ENCODE measurements at places on chromosomes 4 and X.

GRCh38 chr4:100869276-100869675 lies 351.5 kb upstream of the EMCN start:
- no peak for DNase-seq

DNA sequence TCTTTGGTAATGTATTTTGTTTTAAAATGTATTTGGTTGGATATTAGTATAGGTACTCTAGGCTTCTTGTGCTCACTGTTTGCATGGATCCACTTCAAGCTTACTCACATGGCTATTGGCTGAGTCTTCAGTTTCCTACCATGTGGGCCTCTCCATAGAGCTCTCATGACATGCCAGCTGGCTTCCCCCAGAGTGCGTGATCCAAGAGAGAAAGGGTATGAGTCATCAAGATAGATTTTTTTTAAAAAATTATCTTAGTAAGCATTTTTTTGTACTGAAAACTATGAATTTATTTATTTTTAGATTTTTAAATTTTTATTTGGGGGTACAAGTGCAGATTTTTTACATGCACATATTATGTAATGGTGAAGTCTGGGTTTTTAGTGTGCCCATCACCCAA lies 219.1 kb upstream of the AMOT start:
- no peak for DNase-seq

- no peak for DNase-seq
These were observed 314.7 kb downstream of the PDGFC start for GRCh38 chr4:156656896-156657295.

DNA sequence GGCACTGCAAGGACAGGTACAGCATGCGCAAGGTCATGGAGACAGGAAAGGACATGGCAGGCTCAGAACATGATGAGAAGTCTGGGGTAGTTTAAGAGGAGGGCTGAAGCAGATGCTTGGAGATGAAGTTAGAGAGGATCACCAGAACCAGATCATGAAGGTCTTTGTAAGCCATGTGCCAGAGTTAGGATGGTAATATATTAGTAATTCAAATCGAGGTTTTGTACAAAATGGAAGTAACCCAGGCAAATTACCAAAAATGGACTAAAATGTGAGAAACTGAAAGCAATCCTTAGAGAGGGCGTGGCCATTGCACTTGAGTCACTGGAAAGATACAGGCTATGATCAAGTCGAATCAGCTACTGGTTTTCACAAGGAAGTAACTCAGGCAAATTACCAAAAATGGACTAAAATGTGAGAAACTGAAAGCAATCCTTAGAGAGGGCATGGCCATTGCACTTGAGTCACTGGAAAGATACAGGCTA lies 13.5 kb downstream of the RXFP1 start:
- peak; percentile 25 for DNase-seq

- peak; percentile 10 for DNase-seq
These were observed 26.5 kb downstream of the ELF4 start for GRCh38 chrX:130083656-130084382.

DNA sequence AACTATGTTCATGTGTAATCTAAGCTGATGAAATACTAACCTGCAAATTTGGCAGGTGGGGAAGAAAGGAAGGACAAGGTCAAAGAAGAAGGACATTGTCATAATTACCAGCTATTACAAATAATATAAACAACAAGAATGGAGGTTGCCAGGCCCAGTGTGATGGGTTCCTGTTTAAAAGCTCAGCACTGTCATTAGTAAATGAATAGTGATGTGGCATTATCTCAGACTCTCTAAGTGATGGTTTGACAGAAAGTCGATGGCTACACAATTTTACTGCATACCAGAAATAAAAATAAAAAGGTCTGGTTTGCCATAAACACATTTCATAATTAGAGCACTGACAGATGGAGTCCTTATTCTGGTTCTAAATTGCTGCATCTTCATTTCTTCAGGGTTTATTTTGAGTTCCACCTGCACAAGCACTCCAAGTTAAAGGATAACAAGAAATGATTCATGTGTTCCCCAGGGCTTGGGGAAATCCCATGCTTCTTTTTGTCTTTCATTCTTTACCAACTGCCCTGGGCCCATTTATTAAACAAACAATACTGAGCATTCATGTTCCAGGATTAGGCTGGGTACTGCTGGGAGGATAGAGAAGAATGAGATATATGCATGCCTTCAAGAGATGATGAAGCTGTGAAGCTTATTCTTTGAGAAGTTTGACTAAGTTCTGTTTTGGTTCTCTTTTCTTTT lies 367.8 kb upstream of the RASGEF1B start:
- no peak for DNase-seq

DNA sequence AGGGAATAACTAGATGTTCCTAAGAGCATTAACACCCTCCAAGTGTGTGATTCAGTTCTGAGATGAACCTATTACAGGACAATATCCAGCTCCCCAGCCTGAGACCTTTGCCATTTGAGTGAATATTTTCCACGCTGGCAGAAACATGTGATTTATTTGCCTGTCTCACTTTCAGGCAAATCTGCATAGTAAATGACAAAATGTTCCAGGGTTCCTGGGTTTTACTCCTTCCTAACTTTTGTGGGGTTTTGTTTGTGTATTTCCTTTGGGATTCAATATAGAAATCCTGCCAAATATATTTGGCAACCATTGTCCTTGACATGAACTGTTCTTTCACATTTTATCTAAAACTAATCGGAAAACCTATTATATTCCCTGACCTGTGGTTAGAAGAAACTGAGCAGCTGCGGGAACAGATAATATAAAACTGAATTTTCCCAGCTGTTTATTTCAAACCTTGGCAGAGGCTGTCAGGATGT lies 12.5 kb downstream of the F8 start:
- no peak for DNase-seq

GRCh38 chr4:2069161-2069971 lies 10.2 kb downstream of the NAT8L start:
- DNase-seq: no peak

DNA sequence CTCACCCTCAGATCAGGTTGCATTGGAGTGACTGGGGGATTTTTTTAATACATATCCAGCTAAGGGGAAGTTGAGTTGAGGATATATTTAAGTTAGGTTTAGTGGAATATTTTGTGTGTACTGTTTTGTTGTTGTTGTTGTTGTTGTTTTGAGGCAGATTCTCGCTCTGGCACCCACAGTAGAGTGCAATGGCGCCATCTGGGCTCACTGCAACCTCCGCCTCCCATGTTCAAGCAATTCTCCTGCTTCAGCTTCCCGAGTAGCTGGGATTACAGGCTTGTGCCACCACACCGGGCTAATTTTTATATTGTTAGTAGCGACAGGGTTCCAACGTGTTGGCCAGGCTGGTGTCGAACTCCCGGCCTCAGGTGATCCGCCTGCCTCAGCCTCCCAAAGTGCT lies 38.6 kb upstream of the ATP6AP2 start:
- DNase-seq: no peak

DNA sequence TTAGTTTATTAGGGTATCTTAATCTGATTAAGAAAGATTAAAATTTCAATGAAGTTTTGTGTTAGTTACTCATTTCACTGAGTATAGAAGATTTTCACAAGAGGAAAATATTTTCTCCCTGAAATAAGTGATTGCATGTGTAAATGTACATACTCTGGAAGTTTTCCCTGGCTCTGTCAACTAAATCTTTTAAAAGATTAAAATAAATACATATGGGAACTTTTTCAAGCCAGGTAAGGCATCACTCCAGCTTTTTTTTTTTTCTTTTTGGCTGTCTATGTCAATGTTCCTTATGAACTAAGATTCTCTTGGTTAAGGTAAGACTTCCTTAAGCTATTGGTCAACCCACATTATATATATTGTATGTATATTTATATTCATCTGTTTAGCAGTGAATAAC lies 117.6 kb downstream of the CBR4 start:
- DNase-seq: no peak

- no peak for DNase-seq
These were observed 12.7 kb downstream of the PTPN13 start for GRCh38 chr4:86606809-86607208.

- no peak for DNase-seq
These were observed 38.6 kb upstream of the NAP1L5 start for GRCh38 chr4:88736264-88736663.

DNA sequence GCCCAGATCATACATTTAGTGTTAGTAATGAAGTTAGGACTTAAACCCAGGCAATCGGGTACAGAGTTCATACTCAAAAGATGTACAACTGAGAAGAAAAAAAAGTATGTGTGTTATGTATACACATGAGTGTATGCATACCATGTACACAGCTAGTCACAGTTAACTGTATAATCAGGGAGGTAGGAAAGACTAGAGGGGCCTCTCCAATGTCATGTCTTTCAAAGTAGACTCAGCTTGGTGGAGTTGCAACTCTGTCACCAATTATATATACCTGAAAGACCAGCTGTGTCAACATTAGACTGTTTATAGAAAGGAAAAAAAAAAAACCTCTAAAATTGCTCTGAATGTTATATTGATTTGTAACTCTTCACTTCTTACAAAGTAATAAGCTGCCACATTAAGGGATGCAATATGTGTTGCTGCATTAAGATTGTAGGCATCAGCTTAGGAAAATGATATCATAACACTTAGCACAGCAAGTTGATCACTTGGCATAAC lies 167.5 kb downstream of the DCTD start:
- no peak for DNase-seq

DNA sequence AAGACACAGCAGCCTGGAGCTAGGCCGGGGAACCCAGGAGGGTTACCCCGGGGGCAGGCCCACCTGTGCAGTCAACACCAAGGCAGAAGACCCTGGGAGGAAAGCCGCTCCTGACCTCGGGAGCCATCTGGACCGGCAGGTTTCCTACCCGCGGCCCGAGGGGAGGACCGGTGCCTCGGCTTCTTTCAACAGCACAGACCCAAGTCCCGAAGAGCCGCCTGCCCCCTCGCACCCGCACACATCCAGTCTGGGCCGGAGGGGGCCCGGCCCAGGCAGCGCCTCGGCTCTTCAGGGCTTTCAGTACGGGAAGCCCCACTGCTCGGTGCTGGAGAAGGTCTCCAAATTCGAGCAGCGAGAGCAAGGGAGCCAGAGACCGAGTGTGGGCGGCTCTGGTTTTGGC lies 157.8 kb downstream of the SOWAHB start:
- no peak for DNase-seq

- DNase-seq: no peak
These were observed 438.1 kb downstream of the GBA3 start for GRCh38 chr4:23130845-23131244.

DNA sequence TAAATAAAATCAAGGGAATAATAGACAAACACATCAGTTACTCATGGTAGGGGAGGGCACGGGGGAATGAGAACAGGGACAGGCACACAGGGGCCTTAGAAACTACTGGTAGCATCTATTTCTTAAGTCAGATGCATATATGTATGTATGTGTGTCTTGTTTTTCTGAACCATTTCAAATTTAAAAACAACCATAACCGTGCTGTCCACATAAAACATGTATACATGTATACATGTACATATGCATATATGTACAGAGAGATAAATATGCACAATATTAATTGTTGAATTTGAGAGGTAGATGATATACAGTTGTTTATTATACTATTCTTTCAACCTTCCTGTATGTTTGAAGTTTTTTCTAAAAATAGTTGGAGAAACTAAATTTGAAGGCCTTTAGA lies 7.8 kb upstream of the AWAT1 start:
- DNase-seq: no peak

DNA sequence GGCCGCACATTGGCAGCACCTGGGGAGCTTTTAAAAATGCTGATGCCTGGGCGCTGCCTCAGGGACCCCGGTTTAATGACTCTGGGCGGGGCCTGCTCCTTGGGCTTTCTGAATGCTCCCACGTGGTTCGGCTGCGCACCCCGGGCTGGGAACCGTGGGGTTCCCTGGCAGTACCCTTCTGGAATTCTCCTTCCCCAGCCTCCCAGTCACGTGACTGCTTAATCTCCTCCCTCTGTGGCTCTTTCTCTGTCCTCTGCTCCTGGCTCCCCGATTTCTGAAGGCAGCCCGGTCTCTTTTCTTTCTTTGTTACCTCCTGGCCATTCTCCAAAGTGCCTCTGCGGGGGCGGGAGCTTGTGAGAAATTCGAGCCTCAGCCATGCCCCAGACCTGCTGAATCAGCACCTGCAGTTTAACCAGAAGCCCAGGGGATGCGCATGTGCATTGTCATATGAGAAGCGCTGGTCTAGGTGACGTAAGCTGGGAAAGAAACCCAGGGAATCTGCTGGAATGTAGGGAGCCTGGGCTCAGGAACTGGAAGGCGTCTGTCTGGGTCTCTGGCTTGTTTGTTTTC lies 16.6 kb downstream of the CLCN4 start:
- no peak for DNase-seq

DNA sequence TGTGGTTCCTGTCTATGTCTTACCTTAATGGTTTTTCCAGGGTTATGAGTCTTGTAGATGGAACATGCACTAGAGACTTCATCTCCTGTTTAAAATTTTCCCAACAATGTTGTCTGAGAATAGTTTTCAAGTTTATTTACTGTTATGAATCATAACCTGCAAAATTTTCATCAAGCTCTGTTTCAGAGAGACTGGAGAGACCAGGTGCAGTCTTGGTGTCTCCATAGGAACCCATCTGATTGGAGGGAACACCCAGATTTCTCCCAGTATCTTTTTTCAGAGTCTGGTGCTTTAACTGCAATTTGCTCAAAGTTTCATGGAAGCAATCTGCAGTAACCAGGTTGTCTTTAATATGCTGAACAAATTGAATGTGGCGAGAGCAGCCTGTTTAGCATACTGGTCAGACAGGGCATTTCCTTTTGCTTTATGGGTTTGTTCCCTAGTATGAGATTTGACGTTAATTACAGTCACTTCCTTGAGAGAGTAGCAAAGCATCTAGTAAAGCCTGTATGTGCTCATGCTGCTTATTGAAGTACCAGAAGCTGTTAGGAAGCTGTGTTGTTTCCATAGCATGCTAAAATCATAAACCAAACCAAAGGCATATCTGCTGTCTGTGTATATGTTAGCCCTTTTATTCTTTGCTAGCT lies 18.8 kb upstream of the VSIG1 start:
- no peak for DNase-seq

DNA sequence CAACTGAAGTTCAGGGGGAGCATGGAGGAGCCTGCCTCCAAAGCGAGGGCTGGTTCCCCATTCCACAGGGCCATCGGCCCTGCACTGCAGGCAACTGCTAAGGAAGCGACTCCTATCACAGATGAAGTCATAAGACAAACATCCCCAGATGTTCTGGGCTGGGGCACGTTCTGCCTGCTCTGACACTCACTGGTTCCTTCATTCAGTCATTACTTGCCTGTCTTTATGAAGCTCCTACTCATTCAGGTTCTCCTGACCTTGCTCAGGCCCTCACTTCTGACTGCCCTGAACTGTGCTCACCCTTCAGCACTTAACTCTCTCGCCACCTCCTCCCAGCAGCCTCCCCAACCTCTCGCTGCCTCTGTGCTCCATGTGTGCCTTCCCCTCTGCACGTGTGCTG lies 2.5 kb upstream of the SLC2A9 start:
- DNase-seq: peak; percentile 5
